ENCODE measurements at places on chromosomes 3 and 15.

GRCh38 chr3:43346978-43347749, 60.8 kb downstream of the SNRK start:
- no peak for DNase-seq

GRCh38 chr3:30161375-30161774, 445.0 kb upstream of the TGFBR2 start:
- no peak for DNase-seq

GRCh38 chr15:92421976-92422375, 28.3 kb downstream of the ST8SIA2 start:
- no peak for DNase-seq

DNA sequence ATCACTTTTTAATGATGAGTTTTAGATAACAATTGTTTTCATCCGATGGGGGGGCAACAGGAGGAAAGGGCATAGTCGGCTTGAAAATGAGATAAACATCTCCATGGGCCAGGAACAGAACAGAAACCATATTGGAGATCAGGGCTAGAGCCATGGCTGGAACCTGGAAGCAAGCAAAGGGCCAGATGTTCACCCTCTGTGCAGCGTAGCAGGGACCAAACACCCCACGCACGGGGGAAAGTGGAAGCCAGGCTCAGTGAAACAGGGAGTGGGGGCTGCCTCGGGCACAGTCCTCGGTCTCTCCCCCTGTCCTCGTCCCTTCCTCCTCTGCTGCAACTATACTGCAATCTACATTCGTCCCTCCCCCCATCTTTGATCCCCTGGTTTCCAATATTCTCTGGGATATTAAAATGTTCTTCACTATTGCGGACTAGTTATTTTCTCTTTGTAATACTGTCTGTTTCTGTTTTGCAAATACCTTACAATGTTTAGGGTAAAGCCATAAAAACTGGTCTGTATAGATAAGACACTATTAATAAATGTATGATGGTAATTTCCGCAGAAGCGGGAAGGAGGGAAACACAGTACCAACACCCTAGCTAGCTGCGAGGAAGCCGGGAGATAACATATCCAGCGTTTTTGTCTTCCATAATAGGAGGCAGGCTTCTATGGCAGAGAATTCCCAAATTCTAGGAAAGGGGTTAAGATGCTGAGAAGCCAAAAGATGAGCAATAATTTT, 121.5 kb downstream of the XXYLT1 start:
- DNase-seq: no peak

DNA sequence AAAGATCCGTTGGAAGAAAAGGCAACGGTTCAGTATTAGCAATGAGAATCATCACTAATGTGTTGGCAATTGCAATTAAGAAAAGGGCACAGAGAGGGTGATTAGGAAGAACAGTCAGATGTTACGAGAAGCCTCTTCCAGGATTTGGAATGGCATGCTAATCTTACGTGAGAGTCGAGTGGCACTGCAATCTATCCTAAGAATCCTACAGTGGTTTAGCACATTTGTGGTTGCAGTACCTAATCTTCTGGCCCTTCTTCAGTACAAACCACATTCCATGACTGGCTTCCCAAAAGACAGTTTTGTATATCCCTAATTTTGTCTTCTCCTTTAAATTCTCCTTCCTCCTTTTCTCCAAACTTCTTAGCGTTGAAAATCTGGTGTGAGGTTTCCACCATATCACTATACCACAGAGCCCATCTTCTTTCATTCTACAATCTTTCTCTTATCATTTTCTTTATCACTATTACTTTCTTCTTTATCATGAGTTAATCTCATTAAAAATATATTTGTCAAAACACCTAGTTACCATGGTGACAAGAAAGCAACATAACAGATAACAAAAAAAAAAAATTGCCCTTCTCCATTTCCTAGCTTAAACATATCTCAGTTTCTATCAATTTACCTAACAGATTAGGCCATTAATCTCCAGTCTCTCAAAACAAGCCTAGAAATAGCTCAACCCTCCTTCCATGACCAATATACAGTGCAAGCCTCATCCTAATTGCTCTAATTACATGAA, 60.1 kb downstream of the IGSF11 start:
- no peak for DNase-seq

DNA sequence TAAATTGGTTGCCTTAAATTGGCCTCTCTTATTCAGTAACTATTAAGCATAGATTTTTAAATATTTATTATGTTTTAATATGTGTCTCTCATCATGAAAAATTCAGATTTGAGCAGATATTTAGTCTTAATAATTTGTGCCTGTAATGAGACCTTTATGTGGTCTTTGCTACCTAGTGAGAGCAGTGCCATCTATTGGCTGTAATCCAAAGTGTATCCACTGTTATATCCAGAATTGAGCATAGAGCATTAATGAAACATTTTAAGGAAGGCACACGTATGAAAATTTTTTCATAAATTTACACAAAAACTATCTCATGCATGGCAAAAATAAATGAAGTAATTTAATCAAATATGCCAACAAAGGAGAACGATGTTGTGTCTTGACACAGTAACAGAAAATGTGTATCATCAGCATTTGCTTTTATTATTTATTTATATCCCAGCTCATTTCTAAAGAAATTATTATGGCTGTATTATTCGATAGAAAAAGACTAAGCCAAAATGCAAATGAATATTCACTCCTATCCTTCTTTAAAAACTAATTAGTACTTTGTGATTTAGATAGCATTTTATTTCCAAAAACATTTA, 203.5 kb downstream of the RSRC1 start:
- no peak for DNase-seq

- no peak for DNase-seq
These were observed 576.9 kb downstream of the TUSC7 start for GRCh38 chr3:117286488-117286887.

DNA sequence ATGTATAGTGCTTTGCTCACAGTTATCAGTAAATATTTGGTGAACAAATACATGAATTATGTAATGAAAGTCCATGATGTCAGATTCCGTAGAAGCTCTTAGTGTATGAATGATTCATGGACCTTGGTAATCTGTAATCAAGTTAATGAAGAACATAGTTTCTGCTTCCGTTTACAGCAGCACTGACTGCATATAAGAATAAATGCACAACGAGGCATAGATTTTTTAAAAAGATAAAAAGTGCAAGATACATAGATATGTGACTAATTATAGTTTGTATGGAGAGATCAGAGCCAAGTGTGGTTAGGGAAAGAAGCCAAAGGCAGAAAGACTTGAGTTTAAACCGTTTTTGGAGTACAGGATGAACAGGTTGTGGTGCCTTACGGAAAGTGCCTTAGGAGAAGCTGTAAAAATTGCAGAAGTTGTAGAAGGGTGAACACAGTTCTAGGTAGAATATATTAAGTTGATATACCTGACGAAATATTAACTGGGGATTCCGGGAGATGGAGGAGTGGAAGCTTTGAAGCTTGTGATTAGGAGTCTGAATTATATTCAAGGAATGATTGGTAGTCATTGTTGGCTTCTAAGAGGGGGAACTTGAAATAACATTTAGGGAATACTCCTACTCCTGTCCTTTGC, 293.1 kb downstream of the NLGN1 start:
- DNase-seq: no peak

GRCh38 chr3:66210687-66211295, 10.0 kb upstream of the SLC25A26 start:
- DNase-seq: no peak

Measured in activated CD4-positive, alpha-beta T cell treated with anti-CD3 and anti-CD28 coated beads, Interleukin-2, amount 50 U/mL, for 4 hours (primary cell).